DMS79 treated with DMSO at 0.1 percent for 48 hours (cell line): ENCODE measurements at places on chromosomes 7 and 10.

DNA sequence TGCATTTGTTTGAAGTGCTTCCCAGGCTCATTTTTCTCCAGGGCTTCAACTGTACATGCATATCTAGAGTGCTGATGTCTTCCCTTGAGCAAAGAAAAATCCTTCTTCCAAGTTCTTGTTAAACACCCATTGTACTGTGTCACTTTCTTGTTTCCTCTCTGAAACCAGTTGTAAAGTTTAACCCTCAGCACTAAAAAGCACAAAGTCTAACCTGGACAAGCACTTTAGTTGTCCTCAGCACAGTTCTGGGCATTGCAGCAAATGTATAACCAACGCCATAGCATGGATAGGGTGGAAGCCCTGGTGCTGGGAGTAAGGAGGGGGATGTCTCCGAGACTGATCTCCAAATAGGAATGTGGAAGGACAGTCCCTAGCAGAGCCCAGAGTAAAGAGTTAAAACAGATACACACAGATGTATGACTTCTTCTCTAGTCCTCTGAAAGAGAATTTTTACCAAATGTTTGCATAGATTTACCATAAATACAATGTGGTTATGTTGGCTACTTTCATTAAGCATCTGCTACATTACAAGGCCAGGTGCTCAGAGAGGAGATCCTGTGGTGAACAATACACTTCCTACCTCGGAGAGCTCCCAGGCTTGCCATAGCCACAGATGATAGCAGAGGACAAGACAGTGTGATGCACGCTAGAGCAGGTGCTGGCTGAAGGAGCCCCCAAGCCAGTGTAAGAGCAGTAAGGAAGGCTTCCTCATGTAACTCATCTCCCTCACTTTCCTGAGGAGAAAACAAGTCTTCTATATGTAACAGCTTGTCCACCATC is 57.0 kb downstream of the DNAJC12 start:
- no peak for DNase-seq

DNA sequence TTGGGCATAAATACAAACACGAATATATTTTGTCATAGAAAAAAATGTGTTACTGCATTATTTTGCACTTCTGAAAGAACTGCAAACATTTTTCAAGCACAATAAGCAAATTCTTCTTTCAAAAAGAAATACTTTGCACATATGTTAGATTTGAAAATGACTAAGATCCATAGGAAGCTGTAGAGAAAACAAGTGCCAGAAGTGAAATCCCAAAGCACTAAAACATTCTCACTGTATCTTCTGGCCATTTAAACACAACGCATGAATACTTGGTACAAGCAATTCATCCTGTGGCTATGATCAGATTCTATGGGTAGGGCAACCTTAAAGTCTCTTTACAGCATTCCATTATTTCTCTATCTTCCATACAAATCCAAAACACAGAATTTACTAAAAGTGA is 225.4 kb upstream of the IMMP2L start:
- DNase-seq, result no peak

DNA sequence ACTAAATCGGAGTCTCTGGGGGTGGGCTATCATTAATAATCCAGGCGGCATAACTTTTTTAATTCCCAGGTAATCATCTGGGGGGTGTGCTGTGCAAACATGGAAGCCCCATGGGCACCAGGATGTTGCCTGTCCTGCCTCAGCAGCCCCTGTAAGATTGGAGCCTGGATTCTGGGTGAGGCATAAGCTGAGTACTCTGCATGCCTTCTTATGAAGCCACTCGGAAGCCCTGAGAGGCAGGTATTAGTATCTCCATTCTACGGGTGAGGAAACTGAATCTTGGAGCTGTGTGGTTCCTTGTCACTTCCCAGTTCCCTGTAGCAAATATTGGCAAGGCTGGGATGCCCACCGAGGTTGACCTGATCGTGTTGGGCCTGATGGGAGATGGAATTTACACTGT is 7.4 kb upstream of the OPN4 start:
- DNase-seq, result no peak

- DNase-seq, result no peak
Observed at GRCh38 chr7:36301914-36302771, 87.5 kb upstream of the ANLN start.

DNA sequence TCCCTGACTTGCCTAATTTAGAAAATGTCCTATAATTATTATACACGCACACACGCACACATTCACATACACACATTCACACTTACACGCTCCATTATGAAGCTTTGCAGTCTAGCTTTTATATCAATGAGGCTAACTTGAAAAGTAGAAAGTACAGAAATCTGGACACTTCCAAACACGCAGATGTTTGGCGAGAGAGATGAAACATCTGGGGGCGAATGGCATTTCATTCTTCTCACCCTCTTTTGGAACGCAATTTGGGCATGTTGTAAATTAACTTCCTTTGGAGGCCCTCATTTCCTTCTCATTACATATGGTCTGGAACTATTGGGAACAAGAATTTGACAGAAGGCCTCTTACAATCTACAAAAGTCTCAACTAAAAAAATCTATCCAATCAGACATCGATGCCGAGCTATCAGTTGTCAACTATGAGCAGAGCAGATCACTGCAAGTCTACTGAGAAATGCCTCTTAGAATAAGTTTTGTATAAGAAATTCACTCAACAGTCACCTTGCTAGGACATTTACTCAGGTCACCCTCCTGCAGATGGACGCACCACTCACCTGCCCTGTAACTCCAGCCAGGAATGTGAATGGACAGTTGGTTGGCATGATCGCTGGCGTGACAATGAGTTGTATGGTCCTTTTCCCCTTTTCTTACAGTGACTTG is 115.2 kb upstream of the ADAM12 start:
- no peak for DNase-seq

GRCh38 chr10:43136432-43136831 is 1.8 kb upstream of the CSGALNACT2 start:
- DNase-seq, result no peak

DNA sequence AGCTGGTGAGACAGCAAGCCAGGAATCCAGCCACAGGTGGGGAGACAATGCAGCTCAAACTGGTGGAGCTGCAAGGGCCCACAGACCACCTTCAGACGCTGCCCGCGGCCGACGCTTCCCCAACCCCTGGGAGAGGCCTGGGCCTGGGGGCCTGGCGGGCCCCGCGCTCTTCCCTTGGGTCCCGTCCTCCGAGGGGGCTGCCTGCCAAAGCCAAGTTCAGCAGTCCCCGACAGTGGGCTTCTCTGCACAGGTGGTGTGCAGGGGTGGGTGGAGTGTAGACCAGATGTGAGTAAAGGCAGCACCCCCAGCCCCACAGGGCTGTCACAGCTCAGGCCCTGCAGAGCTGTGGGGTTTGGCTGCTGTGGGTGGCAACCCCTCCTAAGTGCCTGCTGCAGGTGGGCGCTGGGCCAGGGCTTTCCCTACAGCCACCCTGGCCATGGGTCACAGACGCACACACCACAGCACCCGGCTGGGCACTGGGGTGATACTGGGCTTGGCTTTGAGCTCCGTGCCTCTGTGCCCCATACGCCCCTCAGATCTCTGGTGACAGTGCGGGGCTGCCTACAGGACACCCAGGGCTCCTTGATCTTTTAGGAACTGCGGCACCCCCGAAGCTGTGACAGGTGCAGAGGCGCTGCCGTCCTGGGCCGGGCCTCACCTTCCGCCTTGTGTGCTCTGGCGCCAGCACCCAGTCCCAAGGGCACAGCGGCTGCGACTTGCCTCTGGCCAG is 20.5 kb downstream of the BNIP3 start:
- DNase-seq, result no peak

DNA sequence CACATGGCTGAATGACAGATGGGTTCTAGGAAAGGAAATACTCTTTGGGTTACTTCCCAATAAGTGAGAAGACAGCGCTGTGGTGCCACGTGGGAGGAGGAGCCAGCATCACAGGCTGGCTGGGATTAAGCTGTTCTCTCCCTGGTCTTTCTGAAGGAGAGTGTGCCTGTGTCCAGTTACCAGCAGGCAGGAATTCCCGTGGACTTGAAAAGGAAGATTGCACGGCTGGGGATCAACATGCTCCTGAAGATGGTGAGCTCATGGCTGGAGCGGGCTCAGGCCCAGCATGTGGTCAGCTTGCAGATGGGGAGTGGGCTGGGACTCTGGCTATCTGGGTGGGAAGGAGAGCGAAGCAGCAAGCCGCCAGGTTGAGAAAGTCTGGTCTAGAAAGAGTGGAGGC is 8.1 kb downstream of the ADCK2 start:
- no peak for DNase-seq

DNA sequence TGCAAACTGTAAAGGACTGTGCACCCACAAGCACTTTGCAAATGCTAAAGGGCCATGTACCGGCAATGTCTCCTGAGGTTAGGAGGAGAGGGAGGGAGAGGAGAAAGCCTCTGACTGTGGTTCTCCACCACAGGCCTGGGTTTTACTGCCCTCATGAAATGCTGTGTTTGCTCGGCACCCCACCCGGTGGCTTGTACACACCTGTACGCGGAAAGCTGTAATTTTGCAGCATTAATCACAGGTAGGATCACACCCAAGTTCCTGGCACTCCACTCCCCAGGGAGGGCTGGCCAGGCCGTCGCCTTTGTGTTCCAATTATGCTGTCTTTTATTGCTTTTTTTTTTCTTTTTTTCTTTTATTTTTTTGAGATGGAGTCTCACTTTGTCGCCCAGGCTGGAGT is 78.5 kb upstream of the MYL10 start:
- DNase-seq, result no peak

- DNase-seq, result no peak
Observed at GRCh38 chr10:31754803-31755624, 173.6 kb downstream of the ARHGAP12 start.

DNA sequence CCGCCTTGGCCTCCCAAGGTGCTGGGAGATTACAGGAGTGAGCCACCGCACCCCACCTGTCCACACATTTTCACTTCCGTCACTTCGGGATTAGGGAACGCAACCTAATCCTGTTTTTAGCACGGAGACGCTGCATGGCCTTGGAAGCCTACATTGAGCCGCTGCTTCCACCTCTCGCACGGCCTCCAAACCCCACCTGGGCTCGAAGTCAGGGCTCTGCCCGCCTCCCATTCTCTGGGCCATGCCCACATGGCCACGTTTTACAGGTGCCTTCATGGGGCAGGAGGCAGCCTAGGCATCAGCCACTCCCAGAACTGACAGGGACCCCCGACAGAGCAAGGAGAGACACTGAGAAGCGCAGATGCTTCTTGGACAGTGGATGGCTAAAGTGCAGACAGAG is 100.6 kb downstream of the OAT start:
- no peak for DNase-seq

DNA sequence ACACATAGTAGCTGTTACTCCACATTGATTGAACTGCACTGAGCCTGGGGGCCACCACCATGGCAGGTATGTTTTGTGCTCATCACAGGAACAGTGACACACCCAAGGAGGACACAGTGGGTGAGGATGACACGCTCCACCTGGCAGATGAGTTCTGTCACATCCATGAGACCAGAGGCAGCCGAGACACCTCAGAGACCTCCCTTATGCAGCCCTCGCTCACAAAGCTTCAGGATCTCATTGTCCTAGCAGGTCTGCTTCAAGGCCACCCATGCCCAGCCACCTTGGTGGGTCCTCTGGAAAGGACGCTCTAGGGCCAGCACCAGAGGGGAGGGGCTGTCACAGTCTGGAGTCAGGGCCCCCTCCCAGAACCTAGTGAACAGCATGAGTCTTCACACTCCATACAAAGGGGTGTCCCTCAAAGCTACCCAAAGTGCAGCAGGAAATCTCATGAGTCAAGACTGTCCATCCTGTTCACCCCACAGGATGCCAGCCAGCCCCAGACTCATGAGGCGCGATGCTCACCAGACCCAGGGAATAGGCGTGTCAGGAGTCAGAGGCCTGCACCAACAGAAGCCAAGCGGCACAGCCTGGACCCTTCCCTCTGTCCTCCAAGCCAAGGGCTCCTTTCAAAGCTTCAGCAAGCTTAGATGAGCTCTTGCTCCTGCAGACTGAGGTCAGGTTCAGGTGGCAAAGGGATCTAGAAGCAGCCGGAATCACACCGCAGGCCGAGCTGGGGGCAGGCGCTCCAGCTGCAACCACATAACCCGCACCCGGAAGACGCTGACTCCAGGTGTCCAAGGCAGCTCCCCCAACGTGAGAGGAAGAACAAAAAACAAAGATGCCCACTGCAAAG is 9.6 kb downstream of the FAM53B start:
- no peak for DNase-seq
